ENCODE measurements at places on chromosomes 1 and 21.

DNA sequence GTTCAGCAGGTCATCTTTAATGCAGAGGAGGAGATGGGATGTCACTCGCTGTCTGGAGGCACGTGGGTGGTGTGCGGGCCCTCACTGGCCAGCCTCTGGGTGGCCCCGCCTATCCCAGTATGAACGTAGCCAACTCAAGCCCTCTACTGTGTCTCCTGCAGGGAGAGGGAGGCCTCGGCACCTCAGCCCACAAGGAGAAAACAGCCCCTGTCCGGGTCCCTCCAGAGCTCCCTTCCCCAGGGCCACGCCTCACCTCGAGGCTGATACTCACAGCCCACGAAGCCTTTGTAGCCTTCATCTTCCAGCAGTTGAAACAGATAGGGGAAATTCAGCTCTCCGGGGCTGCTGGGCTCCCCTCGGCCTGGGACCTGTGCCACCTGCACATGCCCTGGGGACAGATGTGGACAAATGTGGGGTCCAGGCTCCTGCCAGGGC lies 2.6 kb downstream of the HYI start:
- DNase-seq: no peak

GRCh38 chr1:194300776-194301175 lies 1114.4 kb upstream of the B3GALT2 start:
- no peak for DNase-seq

DNA sequence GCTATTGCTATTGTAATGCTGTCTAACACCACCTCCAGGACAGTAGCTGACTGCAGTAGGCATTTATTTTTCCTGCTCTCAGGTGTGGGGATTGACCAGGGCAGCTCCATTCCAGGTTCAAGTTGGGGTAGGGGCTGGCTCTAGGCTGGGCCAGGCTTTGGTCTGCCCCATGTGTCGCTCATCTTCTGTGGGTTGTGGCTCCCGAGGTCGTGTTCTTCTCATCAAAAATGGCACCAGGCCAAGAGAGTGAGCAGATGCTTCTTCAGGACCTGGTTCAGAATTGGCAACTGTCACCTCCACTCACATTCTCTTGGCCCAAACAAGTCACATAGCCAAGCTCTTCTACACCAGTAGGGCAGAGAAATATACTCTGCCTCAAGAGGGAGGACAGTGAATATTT lies 133.7 kb downstream of the PTPRU start:
- DNase-seq: no peak

GRCh38 chr1:22772014-22772413 lies 61.4 kb downstream of the EPHB2 start:
- no peak for DNase-seq

DNA sequence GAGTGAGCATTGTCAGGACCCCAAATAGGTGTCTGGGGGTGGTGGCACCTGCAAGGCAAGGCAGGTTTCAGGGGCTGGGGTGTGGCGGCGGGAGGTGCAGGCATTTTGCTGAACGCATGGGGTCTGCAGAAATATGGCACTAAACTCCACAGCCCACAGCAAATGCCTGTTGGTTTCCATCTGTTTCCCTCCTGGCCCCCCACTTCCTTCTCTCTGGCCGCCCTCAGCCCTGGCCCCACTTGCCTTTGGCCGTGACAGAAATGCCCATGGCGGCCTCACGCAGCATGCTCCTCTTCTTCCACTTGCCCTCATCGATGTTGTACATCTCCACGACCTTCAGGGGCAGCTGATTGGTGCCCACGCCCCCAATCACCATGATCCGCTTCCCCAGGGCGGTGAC lies 13.7 kb downstream of the KLHDC8A start:
- DNase-seq: no peak

DNA sequence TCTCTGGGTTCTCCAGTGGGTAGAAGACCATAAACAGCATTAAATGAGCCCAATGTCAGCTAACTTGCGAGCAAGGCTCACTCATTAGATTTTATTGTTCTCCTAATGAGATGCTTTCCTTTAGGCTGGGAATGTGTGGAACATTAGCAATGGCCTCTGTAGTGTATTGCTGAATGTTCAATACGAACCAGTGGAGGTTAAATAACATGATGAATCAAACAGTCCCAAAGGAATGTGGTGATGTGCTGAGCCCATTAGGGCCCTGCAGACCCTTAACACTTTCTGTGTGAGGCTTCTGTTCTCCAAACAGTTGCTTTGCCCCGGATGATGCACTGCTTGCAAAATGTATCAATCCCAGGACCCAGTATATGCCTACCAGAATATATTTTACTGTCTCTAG lies 225.5 kb downstream of the ATG4C start:
- DNase-seq: no peak

DNA sequence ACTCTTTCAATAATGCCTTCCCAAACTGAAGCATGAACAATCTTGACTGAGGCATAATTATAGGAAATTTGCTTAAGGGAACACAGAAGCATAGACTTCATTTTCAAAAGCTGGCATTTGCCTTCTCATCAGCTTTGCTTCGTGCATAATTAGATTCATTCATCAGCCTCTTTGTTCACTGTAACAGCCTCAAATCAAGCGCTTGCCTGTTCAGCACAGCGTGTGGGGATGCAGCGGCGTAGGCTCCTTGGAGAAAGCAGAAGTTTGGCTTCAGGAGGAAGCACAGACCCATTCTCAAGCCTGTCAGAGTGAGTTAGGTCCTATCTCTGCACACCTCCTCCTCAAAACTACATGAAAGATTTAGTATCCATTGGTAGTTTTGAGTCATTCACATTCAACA lies 246.4 kb upstream of the MAP1LC3C start:
- no peak for DNase-seq

- DNase-seq: no peak
Measured at GRCh38 chr1:38207275-38207674, 160.7 kb upstream of the POU3F1 start.

- no peak for DNase-seq
Measured at GRCh38 chr1:83996191-83996590, 2.7 kb downstream of the TTLL7 start.

- DNase-seq: no peak
Measured at GRCh38 chr1:198295971-198296370, 139.2 kb downstream of the NEK7 start.

- DNase-seq: no peak
Measured at GRCh38 chr1:195306281-195306680, 1302.0 kb downstream of the KCNT2 start.

DNA sequence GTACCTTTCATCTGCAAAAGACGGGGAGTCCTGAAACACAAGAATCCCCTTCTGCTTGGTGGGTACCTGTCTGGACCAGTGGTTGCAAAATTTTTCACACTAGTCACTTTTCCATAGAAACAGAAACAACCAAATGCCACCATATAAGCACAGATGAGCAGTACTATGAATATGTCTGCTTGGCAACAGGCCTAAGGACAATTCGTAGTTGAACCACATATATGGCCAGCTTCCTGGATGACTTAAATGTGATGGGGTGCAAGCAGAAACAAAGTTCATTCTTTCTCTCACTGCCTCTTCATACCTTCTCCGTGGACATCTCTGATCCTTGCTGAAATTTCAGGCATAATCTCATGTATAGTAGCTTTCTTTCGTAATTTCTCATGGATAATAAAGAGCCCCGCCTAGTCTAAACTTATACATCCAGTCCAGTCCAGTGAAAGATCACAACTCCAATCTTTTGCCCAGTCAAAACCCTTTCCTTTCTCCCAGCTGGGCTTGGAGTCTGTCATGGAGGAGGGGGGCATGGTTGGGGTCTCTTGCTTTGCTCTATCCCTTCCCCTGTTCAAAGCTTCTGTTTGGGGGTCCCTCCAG lies 7.0 kb downstream of the FCAMR start:
- no peak for DNase-seq

GRCh38 chr1:1432951-1433803 lies 2.3 kb upstream of the VWA1 start:
- no peak for DNase-seq

GRCh38 chr1:215146240-215146975 lies 63.9 kb downstream of the KCNK2 start:
- no peak for DNase-seq

DNA sequence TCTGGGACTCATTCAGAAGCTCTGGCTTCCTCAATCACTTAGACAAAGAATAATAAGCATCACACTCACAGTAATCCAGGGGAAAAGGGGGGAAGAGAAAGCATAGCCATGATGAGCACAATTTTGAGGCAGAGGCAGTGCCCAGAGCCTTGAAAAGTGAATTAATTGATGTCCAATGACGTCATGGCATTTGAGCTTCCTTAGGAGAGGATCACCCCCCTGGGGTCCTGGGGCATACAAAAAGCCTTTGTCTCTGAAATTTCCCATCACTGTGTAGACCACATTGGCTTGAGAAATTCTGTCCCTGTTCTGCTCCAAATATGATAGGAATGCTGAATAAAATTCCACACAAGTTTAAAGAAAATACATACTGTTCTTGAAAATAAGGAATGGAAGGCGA lies 84.3 kb upstream of the COA6 start:
- DNase-seq: no peak

- DNase-seq: no peak
Measured at GRCh38 chr1:219533280-219533679, 79.6 kb downstream of the ZC3H11B start.

DNA sequence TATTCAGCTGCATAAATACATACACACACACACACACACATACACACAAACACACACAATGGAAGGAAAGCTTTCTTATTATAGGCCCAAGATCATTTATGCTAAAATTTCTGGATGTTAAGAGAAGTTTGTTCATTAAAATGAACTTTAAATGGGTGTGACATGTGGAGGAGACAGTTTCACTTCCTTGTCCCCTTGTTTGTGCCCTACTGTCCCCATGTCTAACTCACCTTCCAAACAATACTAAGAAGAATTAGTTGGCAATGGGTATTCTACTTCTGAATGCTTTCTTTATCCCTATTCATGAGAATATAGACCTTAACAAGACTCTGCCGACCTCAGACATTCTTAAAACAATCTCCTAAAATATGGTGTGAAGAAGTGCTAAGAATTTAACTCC lies 63.5 kb upstream of the NRIP1 start:
- no peak for DNase-seq

DNA sequence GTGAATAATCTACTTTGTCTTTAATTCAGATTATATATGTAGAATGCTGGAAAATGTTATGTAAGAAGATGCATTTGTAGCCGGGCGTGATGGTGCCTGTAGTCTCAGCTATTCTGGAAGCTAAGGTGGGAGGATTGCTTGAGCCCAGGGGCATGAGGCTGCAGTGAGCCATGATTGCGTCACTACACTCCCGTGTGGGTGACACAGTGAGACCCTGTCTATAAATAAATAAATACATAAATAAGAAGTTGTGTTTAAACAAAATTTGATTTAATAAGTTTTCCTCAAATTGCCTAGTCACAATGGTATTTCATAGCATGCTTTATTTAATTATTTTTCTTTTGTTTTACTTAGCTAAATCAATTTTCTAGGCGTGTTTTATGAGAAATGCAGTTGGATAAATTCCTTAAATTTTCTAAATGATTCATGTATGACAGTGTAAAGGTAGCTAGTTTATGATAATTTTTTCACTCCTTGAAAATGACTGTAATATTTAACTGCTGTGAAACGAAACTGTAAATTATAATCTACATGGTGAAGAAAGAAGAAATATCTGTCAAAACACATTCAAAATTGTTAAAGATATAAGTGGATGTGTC lies 232.6 kb downstream of the SRGAP2C start:
- no peak for DNase-seq

DNA sequence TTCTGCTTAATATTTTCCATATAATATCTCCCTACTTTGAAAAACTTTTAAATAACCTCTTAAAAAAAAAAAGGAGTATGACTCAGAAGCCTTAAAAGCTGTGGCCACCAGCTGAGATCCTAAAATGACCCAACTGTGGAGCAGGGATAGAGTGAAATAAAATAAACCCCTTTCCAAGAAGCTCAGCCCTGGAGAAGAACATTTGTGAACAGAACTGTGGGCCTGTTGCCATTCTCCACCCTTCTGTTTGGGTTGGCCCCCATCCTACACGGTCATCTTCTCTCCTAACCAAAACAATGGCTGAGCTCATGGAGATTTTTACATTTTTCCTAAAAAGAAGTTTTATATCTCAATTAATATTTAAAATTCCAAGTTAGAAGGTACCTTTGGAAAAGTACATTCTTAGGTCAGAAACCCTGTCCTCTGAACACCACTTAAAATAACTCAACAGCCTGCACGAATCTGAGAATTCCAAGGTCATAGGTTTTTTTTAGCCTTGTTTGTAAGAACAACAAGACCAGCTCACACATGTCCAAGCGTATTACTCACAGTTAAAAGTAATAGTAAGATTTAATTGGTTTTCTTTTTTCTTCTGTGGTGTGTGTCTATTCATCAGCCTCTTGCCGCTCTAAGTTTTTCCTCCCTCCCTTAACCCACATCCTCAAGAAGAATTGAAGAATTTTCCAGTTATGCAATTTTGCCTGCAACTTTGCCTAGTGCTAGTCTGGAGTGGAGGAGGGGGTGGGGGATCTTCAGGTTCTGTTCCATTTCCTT lies 107.7 kb upstream of the ERRFI1 start:
- DNase-seq: no peak

GRCh38 chr1:112431038-112431437 lies 35.0 kb downstream of the CTTNBP2NL start:
- no peak for DNase-seq

DNA sequence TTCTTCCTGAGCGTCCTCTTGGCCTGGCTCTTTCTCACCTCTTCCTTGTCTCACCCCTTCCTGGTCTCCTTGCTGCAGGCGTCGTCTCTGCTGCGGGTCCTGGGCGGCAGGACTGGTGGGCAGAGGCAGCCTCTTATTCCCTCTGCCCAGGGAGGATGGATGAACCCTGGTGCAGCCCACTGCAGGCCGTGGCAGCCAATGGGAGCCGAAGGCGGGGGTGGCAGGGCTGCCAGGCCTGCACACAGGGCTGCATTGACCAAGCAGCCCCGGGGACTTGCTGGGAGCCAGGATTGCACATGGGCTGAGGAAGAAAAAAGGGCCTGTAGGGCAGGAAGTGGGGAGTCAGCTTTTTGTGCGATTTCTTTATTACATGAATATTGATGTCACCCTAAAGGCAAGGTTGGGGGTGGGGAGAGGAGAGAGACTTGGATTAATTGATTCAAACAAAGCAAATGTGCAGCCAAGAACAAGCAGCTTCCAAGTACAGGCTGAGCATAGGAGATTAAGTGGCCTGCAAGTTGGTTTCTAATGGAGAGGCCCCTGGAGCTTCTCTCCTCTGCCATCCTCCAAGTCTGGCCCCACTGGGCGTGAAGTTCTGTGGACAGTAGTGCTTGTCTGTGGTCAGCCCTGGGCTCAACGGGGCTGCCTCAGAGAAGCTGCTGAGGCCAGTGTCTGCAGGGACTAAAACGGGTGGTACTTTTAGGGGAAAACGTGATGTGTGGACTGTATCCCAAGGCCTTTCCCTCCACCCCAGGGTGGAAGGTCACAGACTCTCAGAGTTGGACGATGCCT lies at the start of gene S100B:
Gene S100B (minus strand): TSS at position 108 of the 792 bp plus-strand sequence. CDS start 2,667 bp downstream, outside the sequence.
- DNase-seq: no peak

DNA sequence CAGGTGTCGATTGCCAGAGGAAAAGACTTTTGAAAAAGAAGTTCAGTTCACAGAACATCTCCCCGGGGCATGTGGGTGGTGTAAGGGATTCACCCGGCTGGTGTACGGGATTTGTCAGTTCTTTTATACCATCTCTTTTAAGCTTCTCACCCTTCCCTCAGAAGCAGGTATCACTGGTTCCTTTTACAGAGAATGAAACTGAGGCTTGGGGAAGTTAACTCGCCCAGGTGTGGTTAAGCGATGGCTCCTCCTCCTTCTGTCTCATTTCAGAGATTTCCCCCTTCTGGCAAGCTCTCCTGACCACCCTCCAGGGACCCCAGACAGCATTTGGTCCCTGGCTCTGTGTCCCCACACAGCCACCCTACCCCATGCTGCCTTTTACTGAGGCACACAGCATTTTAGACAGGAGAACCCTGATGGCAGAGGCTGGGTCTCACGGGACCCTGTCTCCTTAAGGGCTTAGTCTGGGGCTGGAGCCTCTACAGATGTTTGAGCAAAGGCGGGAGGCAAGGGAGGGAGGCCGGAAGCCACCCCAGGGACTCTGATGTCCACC lies 2.8 kb upstream of the ECE1 start:
- DNase-seq: no peak

Measured in NCI-H1930 (cell line).